ENCODE measurements at places on chromosomes 7 and 10.

DNA sequence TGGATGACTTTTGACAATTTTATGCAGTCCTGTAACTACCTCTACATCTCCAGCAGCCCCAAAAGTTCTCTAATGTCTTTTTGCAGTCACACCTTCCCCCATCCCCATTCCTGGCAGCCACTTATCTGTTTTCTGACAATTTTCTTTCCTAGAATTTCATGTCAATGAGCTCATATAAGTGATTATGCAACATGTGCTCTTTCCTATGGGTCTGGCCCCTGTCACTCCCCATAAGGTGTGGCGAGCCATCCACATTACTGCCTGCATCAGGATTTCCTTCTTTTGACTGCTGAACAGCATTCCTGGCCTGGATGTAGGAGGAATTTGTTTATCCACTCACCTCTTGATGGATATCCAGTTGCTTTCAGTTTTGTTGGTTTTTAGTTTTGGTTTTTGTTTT lies 146.7 kb upstream of the MGMT start:
- no peak for DNase-seq

DNA sequence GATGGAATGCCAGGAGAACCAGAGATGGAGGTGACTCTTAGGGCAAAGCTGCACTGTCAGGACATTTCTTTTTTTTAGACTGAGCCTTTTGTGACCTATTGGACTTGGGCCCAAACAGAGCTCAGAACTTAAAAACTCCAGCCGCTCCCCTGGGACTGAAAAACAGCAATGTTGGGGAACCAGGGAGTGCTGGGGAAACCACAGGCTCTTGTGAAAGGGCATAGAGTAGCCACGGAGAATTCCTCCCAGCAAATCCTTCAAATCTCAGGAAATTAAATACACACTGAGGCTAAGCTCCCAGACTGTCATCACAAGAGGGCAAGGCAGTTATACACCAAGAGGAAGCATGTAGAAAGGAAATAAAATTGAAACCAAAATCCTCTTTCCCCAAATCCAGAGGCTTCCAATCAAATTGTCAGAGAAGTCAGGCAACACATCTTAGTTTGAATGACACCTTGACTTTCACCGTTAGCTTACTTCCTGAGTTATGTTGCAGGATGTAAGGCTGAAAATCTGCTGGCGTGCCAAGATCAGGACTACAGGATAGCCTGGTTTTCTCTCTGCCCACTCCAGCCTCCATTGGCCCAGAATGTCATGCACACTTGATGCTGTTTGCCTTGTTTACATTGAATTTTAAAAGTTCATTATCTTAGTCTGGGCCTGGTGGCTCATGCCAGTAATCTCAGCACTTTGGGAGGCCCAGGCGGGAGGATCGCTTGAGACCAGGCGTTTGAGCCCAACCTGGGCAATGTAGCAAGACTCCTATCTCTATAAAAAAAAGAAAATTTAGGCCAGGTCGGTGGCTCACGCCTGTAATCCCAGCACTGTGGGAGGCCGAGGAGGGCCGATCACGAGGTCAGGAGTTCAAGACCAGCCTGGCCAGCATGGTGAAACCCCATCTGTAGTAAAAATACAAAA lies 2.6 kb upstream of the RFC2 start:
- DNase-seq, result no peak

DNA sequence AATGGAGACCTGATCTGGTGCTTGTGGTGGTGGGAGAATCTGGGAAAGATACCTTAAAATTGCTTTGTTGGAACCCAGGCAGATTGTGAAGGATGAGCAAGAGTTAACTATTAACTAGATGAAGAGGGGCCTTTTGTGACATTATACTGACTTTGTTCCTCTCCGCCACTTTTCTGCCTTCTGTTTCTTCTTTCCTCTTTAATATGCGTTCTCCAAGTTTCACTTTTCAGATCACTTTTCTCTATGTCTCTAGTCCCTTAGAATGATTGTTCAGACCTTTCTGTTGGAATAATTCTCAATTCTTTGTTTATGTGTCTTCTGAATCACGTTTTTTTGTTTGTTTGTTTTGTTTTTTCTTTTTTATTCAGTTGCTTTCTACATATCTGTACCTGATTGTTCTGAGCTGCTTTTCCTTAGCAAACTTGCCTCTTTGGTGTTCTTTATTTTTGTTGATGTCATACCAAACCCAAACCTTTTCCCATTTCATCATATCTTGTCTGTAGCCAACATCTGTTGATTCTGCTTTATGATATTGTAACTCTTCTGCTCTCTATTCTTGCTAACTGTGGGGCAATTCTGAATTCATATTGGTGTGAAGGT lies 2.8 kb downstream of the BMPR1A start:
- DNase-seq, result no peak

DNA sequence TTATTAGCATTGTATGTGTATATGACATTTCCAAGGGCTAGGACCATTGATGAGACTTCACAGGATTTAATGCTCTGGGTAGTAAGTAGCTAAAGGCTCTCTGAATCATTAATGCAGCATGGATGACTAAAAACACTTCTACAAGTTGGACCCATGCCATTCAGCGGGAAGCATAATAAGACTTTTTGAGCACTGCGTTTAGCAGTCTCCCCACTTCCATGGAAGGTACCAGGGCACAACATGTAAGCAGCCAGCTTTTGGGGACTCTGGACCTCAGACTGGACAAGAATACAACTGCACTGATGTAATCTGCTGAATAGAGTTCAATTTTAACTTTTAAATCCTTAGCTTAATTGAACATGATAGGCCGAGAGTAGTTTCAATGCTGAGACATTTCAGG lies 191.7 kb upstream of the IMMP2L start:
- no peak for DNase-seq

GRCh38 chr10:124005091-124005490 lies 88.3 kb downstream of the CHST15 start:
- DNase-seq, result no peak

DNA sequence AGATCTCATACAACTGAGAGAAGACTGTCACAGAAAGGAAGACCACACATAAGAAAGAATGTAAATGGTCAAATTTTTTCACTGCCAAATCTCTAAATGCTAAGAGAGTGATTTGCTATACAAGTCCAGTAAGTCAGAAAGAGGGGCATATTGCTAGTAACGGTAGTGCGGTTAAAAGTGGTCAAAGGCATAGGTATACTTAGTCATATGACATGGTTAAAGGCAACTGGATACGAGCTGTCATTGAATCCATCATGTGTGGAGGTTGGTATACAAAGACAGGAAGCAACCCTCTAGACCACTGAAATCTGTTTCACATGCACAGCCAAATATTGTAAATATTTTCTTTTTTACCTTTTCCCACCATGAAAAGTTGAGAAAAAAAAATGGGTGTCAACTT lies 4.8 kb downstream of the INHBA start:
- DNase-seq, result no peak

DNA sequence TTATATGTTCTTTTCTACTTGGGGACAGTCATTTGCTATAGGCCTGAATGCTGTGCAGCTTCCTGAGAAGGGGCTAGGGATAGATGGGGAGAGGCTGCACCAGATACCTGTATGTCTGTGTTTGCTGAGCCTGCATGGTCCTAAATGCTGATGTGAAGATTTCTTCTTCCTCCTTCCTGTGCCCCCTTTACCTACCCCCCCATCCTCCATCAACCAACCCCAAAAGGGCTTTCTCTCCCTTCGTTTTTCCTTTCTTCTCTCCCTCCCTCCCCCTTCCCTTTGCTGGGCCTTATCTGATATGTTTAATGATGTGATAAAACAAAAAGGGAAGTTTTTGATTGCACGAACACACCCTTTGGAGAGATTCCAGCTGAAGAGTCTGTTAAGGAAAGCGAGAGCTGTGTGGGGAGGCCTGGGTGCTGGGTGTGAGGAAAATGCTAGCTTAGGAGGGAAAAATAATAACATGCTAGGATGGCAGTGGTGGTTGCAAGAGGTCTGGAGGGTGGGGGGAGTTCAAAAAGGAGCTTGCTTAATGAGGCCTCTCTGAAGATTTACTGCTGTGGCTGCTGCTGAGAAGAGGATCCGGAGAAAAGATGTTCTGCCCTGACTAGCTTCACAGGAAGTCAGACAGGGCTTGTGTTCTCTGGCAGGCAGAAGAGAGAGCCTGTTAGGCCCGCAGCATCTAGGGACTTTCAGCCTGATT lies 101.8 kb downstream of the SAMD9 start:
- DNase-seq, result no peak

DNA sequence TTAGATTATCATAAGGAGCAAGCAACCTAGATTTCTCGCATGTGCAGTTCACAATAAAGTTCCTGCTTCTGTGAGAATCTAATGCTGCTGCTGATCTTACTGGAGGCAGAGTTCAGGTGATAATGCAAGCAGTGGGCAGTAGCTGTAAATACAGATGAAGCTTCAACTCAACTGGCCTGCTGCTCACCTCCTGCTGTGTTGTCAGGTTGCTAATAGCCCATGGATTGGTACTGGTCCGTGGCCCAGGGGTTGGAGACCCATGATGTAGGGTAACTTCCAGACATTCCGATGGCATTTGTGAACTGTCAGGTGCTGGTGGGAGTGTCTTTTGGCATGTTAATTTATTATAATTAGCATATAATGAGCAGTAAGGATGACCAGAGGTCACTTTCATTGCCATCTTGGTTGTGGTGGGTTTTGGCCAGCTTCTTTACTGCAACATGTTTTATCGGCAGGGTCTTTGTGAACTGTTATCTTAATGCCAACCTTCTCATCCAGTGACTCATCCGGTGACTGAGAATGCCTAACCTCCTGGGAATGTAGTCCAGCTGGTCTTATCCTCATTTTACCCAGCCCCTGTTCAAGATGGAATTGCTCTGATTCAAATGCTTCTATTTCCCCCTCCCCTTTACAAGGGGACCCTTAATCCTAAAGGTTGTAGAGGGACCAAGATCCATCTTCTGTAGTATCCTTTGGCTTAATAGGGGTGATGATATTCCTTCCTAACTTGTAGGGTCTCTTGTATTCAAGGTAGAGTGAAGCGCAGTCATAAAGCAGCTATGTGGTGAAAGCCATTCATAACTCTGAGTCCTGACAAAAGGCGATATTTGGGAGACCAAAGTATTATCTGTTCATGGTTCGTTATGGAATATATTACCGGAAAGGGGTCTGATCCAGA lies 165.8 kb downstream of the CCSER2 start:
- DNase-seq, result no peak

- no peak for DNase-seq
Measured at GRCh38 chr7:101936611-101937231, 119.3 kb downstream of the CUX1 start.

DNA sequence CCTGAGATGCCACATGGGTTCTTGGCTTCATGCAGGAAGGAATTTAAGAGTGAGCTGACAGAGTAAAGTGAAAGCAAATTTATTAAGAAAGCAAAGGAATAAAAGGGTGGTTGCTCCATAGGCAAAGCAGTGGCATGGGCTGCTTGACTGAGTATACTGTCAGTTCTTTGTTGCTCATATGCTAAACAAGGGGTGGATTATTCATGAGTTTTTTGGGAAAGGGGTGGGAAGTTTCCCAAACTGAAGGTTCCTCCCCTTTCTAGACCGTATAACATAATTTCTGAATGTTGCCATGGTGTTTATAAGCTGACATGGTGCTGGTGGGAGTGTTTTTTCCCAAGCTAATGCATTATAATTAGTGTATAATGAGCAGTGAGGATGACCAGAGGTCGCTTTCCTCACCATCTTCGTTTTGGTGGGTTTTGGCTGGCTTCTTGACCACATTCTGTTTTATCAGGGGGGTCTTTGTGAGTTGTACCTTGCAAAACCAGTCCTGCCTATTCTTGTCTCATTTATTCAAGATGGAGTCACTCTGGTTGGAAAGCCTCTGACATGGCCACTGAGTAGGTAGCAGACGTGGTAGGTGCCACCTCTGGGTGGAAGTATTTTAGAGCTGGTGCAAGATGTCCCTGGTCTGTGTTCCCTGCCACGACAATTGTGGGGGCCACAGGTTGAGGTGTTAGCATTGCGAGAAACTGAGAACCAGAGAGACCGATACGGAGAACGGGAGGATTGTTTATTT lies 107.5 kb upstream of the SDK1 start:
- DNase-seq, result no peak
